NCI-H187 (cell line): ENCODE measurements at places on chromosomes 16 and 17.

GRCh38 chr17:50319306-50320004, 26.5 kb upstream of the XYLT2 start:
- no peak for DNase-seq

DNA sequence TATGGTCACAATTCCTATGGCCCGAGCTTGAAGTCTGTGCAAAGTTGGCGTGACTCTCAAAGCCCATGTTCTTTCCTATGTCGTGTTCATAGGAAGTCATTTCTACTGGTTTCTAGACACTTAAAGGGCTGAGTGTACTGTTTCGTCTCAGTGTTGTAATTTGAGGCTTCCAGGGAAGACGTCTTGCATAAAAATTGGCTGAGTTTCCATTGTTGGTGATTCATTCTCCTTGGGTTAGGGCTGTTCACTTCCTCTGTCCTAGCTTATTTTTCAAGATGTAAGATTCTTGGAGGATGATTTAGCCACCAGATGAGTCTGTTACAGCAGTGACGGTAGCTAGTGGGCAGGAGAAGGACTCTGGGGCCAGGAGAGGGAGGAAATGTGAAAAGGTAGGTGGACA, 43.1 kb downstream of the PIK3R5 start:
- DNase-seq = no peak

GRCh38 chr17:77319211-77320043, 178.7 kb downstream of the SEC14L1 start:
- DNase-seq = no peak

- DNase-seq = no peak
Observed at GRCh38 chr16:19722269-19722952, 4.3 kb downstream of the IQCK start.

- no peak for DNase-seq
Observed at GRCh38 chr17:40945414-40945813, 8.0 kb upstream of the KRT23 start.
